Naive thymus-derived CD8-positive, alpha-beta T cell (primary cell): ENCODE measurements at places on chromosomes 5 and 9.

DNA sequence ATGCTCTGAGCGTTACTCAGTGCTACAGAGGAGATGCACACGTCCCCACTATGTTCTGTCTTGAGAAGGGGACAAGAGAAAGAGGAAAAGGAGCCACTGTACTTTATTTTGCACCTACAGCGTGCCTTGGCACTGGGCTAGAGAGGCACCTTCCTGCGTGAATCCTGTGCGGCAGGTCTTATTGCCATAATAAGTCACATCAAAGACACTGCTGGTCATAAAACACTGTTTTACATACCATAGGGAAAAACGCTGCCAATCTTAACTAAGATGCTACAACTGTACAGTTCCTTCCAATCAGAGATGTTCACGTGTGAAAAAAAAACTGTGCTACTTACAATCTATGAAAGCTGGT is 48.1 kb downstream of the NEURL1B start:
- no peak for DNase-seq

DNA sequence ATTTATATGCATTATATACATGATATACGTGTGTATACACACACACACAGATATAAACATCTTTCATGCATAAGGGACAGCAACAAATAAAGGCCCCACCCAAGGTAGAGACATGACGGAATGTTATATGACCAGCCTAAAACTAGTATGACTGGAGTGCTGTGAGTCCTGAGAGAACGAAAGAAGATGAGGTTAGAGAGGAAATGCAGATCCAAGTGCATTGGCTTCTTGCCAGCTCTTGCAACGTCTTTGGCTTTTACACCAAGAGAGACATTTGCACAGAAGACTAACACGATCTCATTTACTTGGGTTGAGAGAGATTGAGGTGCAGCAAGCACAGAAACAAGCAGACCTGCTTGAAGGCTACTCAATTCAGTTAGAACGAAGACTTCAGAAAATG is 23.0 kb downstream of the CDH10 start:
- DNase-seq: no peak

DNA sequence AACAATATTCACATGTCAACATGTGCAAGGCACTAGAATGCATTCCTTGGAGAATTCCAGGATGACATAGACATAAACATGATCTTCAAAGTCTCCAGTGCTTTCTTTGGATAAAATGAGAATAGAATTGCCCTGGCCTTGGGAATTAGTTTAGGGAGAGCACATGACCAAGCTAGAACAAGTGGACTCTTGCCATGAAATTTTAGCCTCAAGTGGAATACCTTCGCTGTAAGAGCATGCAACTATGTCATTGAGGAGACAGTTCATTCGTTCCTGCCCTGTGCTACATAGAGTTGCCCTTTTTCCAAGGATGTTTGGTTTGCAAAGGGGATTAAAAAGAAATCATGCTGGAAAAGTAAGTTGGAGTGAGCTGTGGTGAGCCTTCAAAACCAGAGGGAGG is 42.7 kb downstream of the ZFAND5 start:
- DNase-seq: no peak

DNA sequence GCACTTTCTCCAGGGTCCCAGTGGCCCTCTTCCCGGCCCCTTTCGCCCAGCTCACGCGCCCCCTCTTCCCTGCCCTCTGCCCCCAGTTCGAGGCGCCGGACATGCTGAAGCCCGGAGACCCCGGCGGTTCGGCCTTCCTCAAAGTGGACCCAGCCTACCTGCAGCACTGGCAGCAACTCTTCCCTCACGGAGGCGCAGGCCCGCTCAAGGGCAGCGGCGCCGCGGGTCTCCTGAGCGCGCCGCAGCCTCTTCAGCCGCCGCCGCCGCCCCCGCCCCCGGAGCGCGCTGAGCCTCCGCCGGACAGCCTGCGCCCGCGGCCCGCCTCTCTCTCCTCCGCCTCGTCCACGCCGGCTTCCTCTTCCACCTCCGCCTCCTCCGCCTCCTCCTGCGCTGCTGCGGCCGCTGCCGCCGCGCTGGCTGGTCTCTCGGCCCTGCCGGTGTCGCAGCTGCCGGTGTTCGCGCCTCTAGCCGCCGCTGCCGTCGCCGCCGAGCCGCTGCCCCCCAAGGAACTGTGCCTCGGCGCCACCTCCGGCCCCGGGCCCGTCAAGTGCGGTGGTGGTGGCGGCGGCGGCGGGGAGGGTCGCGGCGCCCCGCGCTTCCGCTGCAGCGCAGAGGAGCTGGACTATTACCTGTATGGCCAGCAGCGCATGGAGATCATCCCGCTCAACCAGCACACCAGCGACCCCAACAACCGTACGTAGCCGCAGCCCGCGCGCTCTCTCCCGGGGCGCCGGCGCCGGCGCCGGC is 1.0 kb downstream of the PRDM6 start:
- no peak for DNase-seq

DNA sequence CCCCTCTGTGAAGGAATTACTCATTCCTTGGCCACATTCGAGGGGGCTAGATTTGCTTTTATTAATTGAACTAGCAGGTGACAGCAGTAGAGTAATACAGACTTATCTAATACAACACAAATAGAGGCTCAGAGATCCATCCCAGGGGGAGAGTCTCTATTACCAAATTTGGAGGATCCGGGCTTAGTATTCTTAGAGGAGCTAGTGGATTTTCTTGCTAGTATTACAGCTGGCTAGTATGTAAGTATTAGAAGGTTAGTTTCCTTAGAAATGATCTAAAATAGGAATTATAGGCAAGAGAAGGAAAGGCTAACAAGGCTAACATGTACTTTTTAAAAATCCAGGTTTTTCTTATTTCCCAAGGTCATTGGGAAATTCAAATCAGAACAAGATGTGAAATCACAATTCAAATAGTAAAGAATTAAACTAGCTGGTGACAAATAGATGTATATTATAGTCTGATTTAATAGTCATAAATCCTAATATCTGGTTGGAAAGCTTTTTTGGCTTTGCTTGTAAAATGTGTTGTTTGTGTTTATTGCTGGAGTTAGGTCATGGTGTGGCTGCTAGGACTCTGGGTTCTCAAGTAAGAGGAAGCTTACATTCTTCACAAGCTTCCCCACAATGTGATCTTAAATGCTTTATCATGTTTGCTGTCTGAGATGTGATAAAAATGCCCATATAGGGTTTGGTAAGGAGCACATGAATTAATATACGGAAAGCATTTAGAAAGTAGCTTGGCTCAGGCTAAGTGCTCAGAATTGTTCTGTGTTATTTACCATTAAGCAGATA is 160.4 kb upstream of the MPDZ start:
- no peak for DNase-seq

- no peak for DNase-seq
These were observed 73.4 kb upstream of the ATG10 start for GRCh38 chr5:81898403-81898802.

DNA sequence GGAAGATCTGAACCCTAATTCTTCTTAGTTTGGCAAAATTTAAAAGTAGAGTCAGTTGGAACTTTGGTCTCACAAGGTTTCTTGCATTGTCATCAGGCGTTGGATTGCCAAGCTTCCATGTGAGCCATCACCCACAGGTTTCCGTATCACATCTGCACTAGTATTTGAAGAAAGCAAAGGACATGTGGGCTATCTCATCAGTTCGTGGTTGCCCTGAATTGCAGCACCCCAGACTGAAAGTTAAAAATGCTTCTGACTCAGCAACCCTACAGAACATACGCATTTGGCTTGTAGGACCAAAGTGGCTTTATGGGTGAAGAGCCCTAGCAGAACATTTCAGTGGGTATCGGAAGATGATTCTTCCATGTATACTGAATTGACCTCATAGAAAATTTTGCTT is 358.0 kb downstream of the ENC1 start:
- DNase-seq: no peak

DNA sequence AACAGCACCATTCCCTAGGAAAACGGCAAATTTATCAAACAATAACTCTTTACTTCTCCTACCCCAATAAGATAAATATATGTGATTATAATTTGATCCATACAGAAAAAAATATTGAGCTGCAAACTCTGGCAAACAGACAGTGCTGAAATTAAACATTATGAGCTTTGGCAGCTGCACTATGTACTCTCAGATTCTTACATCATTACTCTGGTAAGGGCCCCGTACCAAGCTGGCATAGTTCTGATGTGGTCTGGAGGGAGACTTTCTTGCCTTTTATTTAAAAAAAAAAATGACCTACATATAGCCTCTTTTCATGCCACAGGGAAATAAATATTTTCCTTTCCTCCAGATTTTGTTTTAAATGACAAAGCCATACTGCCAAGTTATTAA is 95.0 kb downstream of the NR6A1 start:
- DNase-seq: no peak

GRCh38 chr9:98182889-98183599 is 9.4 kb downstream of the CORO2A start:
- no peak for DNase-seq

- no peak for DNase-seq
These were observed 665.5 kb upstream of the ZNF608 start for GRCh38 chr5:125411744-125412560.

- DNase-seq: no peak
These were observed 16.4 kb upstream of the ANXA6 start for GRCh38 chr5:151173711-151174611.

- DNase-seq: no peak
These were observed 288.7 kb downstream of the FBXL17 start for GRCh38 chr5:108093186-108093585.

- no peak for DNase-seq
These were observed 306.5 kb upstream of the RPS23 start for GRCh38 chr5:82584631-82585030.

GRCh38 chr5:101904736-101905135 is 391.3 kb downstream of the SLCO4C1 start:
- DNase-seq: no peak

DNA sequence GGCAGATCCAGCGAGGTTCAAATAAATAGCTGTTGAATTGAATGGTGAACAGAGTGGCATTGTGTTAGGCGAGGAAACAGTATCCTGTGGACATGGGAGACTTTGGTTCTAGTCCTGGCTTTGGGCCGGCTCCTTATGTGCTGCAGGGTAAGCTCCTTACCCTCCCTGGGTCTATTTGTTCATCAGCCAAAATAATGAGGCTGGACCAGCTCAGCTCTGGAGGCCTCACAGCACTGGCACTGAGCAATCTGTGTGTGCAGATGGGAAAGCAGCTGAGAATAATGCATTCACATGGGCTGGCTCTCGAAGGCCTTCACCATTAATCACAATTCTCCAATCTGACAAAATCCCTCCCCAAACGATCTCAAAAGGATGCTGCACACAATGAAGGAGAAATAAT is 81.9 kb downstream of the APBA1 start:
- no peak for DNase-seq

- DNase-seq: no peak
These were observed 37.3 kb upstream of the PLPP1 start for GRCh38 chr5:55572020-55572419.

GRCh38 chr9:117073539-117074341 is 341.1 kb downstream of the ASTN2 start:
- DNase-seq: no peak

- DNase-seq: no peak
These were observed 42.6 kb downstream of the GCNT4 start for GRCh38 chr5:75009556-75010345.

- DNase-seq: no peak
These were observed 299.6 kb downstream of the FBXL7 start for GRCh38 chr5:15799612-15800011.

GRCh38 chr5:166909040-166909439 is 1382.4 kb upstream of the WWC1 start:
- DNase-seq: no peak

DNA sequence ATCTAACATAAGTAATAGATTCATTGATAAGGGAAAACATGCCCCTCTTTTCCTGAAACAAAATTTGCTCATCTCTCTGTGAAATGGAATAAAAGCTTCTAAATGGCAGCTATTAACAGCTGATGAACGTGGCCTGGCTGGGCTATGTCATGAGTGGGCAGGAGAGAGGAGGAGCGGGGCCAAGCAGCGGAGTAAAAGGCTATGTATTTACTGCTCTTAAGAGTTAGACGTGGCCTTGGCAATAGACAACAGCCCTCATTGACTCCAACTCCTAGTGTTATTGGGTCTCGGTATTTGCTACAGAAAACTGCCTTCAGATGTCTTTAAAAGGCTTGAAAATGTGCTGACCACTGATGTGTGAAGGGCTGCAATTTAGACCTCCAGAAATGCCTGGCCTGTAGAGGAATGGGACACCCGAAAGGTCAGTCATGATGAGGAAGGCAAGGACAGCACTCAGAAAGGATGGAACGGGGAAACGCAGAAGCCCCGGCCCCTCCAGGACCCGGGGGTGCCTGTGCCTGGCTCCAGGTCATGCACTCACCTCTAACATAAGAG is 116.8 kb downstream of the PDZD2 start:
- DNase-seq: no peak

DNA sequence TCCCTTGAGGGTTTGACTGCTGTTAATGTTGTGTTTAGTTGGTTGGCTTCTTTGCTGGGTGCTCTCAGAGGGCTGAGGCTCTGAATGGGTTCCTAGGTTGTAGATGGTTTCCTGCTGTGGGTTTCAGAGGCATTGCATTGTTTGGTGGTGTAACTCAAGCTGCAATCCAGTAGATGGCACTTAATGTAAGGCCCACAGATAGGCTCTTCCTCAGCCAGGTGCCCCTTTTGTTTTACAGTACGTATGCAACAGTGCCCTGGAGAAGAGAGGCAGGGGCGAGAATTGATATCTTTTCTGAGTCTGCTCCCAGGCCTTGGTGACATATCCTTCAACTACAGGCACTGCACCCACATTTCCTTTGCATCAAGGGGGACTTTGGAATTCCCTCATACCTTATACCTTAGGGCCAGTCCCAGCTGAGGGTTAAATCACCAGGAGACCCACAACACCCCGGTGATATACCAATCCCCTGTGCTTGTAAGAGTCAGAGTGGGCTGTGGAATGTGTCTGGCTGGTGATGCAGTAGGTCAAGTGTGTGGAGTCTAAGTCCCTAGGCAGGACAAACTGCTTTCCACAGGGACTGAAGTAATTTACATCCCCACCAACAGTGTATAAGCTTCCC is 7.0 kb upstream of the UGT3A2 start:
- no peak for DNase-seq

- no peak for DNase-seq
These were observed 636.8 kb downstream of the PRR16 start for GRCh38 chr5:121100931-121101330.

GRCh38 chr9:78828521-78828920 is 531.6 kb downstream of the PSAT1 start:
- DNase-seq: no peak

GRCh38 chr5:95925939-95926338 is 35.7 kb downstream of the ELL2 start:
- no peak for DNase-seq
